ENCODE measurements at places on chromosomes 16 and 17. TPM values are rescaled to one million over a fixed set of nuclear protein-coding genes. Genes with fewer than 3 reads are reported as not detected.

DNA sequence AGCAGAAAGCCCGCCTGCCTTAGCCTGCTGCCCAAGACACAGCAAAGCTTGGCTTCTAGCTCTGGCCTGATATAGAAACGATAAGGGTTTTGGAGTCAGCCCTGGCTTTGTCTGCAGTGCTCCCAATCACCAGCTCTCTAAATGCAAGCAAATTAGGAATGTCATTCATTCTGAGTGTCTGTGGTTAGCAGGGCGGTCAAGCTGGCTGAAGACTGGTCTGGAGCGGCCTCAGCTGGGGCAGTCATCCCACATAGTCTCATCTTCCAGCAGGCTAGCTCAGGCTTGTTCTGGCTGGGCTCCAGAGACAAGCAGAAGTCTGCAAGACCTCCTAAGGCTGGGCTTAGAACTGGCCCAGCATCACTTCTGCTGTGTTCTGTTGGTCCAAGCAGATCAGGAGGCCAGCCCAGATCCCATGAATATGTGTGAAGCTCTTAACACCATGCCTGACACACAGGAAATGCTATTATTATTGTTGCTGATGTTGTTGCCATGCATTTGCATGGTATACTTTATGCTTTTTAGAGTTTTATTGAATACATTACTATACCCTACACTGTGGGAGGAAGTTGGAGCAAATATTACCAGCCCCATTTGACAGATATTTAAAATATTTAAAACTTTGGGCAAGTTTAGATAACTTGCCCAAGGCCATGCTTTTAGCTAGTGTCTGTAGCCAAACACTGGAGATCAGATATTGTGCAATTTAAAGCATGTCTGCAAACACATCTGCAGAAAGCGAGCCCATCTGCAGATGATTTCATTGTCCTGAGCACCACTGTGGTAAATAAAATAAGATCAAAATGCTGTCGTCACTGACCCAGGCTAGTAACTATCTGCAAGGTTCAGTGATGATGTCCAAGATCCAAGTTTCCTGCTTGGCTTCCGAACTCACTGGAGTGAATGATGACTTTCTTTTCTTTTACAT lies 24.8 kb downstream of the TMC7 start:
- no peak overlapping the region for H3K4me3 ChIP-seq
- no peak overlapping the region for H3K27ac ChIP-seq
- no peaks in the 10 kb centered on the region for H3K27me3 ChIP-seq
- H3K4me1 ChIP-seq, result no peaks in the 10 kb centered on the region
- no peaks in the 10 kb centered on the region for H3K36me3 ChIP-seq
- DNase-seq, result no peak

- no peaks in the 10 kb centered on the region for H3K36me3 ChIP-seq
- H3K4me1 ChIP-seq, result no peaks in the 10 kb centered on the region
- no peak overlapping the region for H3K4me3 ChIP-seq
- no peaks in the 10 kb centered on the region for H3K27me3 ChIP-seq
- DNase-seq, result no peak
- no peak overlapping the region for H3K27ac ChIP-seq
These were observed 212.4 kb downstream of the UTP18 start for GRCh38 chr17:51472670-51473205.

- H3K27me3 ChIP-seq, result no peaks in the 10 kb centered on the region
- H3K36me3 ChIP-seq, result no peaks in the 10 kb centered on the region
- no peak overlapping the region for H3K27ac ChIP-seq
- H3K4me3 ChIP-seq, result no peak overlapping the region
- no peaks in the 10 kb centered on the region for H3K4me1 ChIP-seq
These were observed 240.5 kb downstream of the GSG1L start for GRCh38 chr16:27822996-27823395.

The SLC47A1 gene
- polyA plus RNA-seq, result 460 TPM

The PTGES3L gene
- polyA plus RNA-seq, result 0.61 TPM

- no peak overlapping the region for H3K4me3 ChIP-seq
- DNase-seq, result peak; percentile 40
- H3K27me3 ChIP-seq, result no peaks in the 10 kb centered on the region
These were observed 22.9 kb downstream of the SOCS1 start for GRCh38 chr16:11232852-11233726.

DNA sequence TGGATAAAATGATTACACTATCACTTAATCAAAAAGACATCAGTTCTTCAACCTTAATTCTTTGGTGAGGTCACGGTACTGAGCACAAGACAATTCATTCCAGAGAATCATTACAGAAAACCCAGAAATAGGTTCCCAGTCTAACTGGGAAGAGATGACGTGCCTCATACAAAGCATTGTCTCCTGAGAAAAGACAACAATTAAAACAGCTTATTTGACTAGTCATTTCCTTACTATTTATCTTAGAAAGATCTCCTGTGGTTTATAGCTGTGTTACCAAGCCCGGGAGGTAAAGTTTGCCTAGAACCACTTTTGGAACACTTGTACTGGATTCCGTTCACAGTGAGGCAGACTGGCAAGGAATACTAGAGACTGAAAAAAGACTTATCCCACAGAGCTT lies 5.1 kb downstream of the PHF12 start:
- H3K27ac ChIP-seq, result no peak overlapping the region
- peaks cover 13% of the 10 kb centered on the region for H3K36me3 ChIP-seq
- peaks cover 52% of the 10 kb centered on the region for H3K4me1 ChIP-seq
- H3K4me3 ChIP-seq, result no peak overlapping the region

The KRTAP4-3 gene
- polyA plus RNA-seq, result not detected
